ENCODE measurements at places on chromosomes 11 and 22. TPM values are rescaled to one million over a fixed set of nuclear protein-coding genes. Genes with fewer than 3 reads are reported as not detected.

LRRC75B gene
- 6.5 TPM for total RNA-seq

OR52E8 gene
- total RNA-seq, result not detected

DENND6B gene
- total RNA-seq, result 0.68 TPM

OR4D5 gene
- total RNA-seq, result not detected

GLB1L2 gene
- 4.4 TPM for total RNA-seq

IGSF9B gene
- 0.34 TPM for total RNA-seq

INS gene
- not detected for total RNA-seq

C22orf23 gene
- total RNA-seq, result not detected

DDI1 gene
- total RNA-seq, result not detected

MB gene
- total RNA-seq, result not detected

PATE2 gene
- not detected for total RNA-seq

BIRC2 gene
- total RNA-seq, result 79.9 TPM

PDE3B gene
- total RNA-seq, result 0.14 TPM

TPH1 gene
- total RNA-seq, result 0.07 TPM

TSPAN18 gene
- total RNA-seq, result 0.07 TPM

ZNF280B gene
- 0.64 TPM for total RNA-seq

OTOG gene
- not detected for total RNA-seq

HEPHL1 gene
- 10.3 TPM for total RNA-seq

C11orf16 gene
- not detected for total RNA-seq

POLD3 gene
- 7.9 TPM for total RNA-seq

TRIM51 gene
- total RNA-seq, result not detected

RPL27A gene
- 1,323 TPM for total RNA-seq

THY1 gene
- not detected for total RNA-seq

RAB36 gene
- total RNA-seq, result 0.34 TPM

ATG16L2 gene
- total RNA-seq, result 5.5 TPM

NXPE2 gene
- total RNA-seq, result not detected

EMID1 gene
- total RNA-seq, result 0.21 TPM

KCNJ4 gene
- total RNA-seq, result not detected

OR6A2 gene
- 0.14 TPM for total RNA-seq

MS4A3 gene
- total RNA-seq, result not detected

MGAT3 gene
- not detected for total RNA-seq

SLC29A2 gene
- 3.1 TPM for total RNA-seq

SCGB1C1 gene
- not detected for total RNA-seq

PNPLA5 gene
- not detected for total RNA-seq

GTF2H1 gene
- 96.7 TPM for total RNA-seq

OR9G1 gene
- total RNA-seq, result not detected

ELMOD1 gene
- 0.34 TPM for total RNA-seq

C11orf21 gene
- not detected for total RNA-seq

OR52I1 gene
- total RNA-seq, result not detected

SLC35F2 gene
- 56.0 TPM for total RNA-seq

MFNG gene
- 2.1 TPM for total RNA-seq

NEFH gene
- total RNA-seq, result 0.28 TPM

SLC7A4 gene
- total RNA-seq, result 0.68 TPM

SPA17 gene
- 2.4 TPM for total RNA-seq

OR2D3 gene
- total RNA-seq, result not detected

Data from nasal cavity respiratory epithelium epithelial cell of viscerocranial mucosa (primary cell).